T-helper 2 cell (primary cell): ENCODE measurements at places on chromosomes 4 and X.

GRCh38 chr4:121785479-121785878 lies 15.6 kb upstream of the EXOSC9 start:
- no peak for DNase-seq

- DNase-seq, result no peak
Observed at GRCh38 chr4:14592950-14593349, 409.3 kb upstream of the CPEB2 start.

GRCh38 chr4:118836301-118837120 lies 585 bp upstream of the SEC24D start:
- no peak for DNase-seq

DNA sequence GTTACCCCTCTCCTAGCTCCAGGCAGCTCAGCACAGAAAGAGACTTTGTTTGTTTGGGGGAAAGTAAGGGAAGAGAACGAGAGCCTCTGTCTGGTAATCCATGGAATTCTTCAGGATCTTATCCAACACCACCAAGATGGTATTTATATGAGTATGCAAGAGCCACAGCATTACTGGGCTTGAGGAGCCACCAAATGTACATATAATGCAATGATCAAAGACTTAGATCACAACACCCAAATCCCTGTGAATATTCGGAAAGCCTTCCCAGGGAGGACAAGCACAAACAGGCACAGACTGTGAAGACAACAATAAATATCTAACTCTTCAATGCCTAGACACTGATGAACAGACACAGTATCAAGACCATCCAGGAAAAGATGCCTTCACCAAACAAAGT lies 116.6 kb downstream of the UPRT start:
- DNase-seq, result no peak

- DNase-seq, result no peak
Observed at GRCh38 chr4:133550436-133550835, 401.3 kb downstream of the PCDH10 start.

DNA sequence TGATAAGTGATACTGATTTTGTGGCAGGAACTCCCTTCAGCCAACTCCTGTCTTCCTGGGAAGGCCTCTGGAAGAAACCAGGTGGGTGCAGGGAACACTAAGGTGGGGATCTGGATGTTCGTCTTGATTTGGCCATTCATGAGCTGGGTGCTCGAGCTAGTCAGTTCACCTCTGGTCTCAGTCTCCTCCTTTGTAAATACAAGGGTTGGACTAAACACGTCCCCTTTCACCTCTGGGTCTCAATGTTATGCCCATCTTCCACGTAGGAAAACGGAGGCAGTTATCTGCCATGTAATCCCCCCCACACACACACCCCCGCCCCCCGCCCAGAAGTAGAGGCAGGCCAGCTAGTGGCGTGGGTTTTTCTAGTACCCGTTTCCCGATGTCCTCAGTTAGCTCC lies 4.1 kb upstream of the RS1 start:
- no peak for DNase-seq

DNA sequence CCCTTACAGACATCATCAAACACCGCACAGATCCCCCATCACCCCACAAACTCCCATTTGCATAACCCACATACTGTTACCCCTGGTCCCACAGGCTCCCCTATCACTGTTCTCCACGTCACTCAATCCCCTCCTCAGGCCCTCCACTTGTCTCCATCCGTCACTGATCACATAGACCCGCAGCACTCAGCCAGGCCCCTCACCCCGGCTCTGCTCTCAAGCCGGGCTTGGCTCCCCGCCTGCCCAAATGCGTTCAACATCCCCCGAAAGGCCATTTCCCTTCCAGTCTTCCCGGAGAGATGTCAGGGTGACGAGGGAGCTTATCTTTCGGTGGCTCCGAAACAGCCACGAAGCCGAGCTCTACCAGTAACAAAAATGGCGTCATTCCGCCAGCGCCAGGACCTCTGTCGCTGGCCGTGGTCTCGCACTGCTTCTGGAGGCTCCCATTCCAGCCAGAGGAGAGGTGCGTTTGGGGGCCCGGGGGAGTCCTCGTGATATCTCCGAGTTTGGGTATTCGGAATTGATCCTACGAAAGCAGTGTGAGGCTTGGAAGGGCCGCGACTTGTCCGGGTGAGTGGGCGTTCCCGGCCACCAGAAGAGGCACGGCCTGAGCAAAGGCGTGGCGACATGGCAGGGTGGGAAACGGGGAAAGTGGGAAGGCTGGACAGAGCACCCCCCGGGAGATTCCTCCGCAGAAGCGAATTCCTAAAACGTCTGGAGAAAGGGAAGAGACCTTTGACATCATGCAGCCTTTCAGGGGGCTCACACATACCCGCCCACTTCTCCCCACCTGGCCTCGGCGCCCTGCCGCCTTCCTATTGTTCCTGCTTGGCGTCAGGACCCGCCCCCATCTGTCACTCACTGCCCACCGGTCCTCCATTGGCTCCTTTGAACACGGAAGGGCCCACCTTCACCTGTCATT lies at the start of gene ZNF630:
Gene ZNF630 (minus strand): TSS at position 577 of the 922 bp plus-strand sequence. CDS start 4,754 bp downstream, outside the sequence.
- no peak for DNase-seq

DNA sequence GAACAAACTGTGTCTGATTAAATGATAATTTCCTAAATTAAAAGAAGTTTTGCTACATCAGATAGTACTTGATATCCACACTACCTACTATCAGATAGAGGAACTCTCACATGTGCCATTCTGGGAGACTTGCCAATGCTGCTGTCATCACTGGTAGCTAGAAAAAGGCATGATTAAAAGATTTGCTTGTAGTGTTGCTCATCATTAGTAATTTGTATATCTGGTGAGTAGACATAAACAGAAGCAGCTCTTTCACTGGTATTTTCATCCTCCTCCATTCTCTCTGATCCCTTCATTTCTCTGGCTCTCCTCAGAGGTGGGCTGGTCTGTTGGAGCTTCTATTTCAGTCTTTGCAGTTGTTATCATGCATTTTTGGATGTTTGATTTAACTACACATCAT lies 56.0 kb downstream of the SPRY1 start:
- DNase-seq, result no peak

DNA sequence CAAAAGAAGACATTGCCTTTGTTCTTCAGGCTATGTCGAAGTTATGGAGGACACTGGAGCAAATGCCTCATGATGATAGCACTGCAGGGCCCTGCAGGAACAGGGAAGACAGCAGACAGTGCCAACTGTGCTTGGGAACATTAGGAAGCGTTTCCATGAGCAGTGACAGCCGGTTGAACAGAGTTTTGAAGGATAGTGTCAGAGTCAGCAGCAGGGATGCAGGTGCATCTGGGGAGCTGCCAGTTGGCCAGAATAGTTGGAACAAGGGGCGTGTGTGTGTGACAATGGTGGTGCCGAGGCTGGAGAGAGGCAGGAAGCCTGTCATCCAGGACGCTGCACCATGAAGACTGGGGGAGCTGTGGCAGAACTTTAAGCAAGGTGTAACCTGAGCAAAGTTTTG lies 88.6 kb downstream of the SHROOM3 start:
- DNase-seq, result no peak

GRCh38 chr4:166421556-166422156 lies 548.6 kb downstream of the TLL1 start:
- no peak for DNase-seq

DNA sequence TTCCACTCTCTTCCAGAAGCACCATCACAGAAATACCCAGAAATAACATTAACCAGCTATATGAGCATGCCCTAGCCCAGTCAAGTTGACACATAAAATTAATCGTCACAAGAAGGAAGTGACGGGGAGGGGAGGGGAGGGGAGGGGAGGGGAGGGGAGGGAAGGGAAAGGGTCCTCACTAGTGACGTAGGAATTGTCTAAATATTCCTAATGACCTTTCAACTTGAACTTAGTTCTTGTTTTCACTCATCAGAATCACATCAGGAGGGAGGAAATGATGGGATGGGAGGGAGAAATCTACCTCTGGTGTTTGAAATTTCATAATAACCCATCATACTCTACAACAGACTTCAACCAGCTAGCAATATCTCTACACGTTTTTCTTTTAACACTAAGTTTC lies 52.2 kb upstream of the NOCT start:
- no peak for DNase-seq

DNA sequence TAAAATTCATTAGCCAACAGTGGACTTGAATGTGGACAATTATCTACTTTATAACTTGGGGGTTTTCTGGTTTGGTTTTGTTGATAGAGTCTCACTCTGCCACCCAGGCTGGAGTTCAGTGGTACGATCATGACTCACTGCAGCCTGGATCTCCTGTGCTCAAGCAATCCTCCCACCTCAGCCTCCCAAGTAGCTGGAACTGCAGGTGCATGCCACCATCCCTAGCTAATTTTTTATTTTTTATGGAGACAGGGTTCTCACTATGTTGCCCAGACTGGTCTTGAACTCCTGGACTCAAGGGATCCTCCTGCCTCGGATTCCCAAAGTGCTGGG lies 12.4 kb upstream of the ELF2 start:
- no peak for DNase-seq

DNA sequence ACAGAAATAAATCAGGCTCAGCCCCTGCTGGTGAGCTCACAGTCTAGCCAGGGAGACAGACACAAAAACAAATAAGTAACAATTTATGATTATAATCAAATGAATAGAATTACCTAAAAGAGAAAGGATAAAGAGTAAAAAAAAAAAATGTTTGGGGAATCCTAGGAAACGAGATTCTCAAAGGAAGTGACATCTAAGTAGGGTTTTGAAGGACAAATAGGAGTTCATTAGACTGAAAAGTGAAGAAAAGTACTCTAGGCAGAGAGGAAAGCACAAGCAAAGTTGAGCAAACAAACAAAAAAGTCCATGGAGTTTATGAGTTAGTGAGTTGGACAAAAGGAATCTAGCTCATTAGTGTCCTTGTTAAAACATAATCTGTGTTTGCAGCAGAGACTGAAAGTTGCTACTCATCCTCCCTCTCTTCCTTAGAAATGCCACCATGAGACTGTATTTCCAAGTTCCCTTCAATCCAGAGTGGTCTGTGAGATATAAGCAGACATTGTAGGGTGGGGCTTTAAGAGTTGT lies 145.6 kb downstream of the SPATA18 start:
- DNase-seq, result no peak

DNA sequence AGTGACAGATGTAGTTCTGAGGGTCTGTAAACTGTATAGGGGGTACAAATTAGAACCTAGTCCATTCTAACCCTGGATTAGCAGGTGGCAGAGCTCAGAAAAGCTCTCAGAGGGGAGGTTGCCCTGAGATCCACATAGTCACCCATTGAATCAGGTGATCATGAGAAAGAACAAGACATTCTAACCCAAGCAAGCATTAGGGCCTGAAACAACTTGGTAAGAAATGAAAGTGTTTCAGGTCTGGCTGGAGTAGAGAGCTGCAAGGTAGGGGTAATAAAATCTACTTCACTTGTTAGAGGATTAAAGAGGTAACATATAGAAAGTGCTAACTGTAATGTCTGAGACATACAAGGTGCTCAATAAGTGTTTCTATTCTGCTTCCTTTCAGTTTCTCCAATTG lies 8.8 kb upstream of the BMP2K start:
- no peak for DNase-seq

GRCh38 chr4:62053974-62054373 lies 853.8 kb downstream of the ADGRL3 start:
- DNase-seq, result no peak
